ENCODE measurements at places on chromosomes 6 and 20.

DNA sequence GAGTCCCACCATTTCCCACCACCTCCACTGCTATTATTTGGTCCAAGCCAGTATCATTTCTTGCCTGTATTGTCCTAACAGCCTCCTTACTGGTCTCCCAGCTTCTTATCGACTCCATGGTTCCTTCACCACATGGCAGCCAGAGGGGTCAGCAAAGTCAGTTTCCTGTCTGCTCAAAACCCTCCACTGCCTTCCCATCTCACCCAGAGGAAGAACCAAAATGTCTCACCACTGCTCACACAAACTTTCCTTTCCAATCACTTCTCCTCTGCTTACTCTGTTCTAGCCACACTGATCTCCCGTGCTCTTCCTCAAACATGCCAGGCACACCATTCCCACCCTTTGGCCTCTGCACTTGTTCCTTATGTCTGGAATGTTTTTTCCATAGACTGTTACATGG is 39.7 kb downstream of the BCL2L1 start:
- DNase-seq, result no peak

GRCh38 chr6:71727632-71728294 is 158.6 kb upstream of the RIMS1 start:
- no peak for DNase-seq

GRCh38 chr6:143234734-143235133 is 174.0 kb downstream of the AIG1 start:
- DNase-seq, result no peak

- no peak for DNase-seq
These were observed 9.4 kb upstream of the PYGB start for GRCh38 chr20:25238319-25239037.

- no peak for DNase-seq
These were observed 10.7 kb downstream of the TULP4 start for GRCh38 chr6:158322724-158323560.

DNA sequence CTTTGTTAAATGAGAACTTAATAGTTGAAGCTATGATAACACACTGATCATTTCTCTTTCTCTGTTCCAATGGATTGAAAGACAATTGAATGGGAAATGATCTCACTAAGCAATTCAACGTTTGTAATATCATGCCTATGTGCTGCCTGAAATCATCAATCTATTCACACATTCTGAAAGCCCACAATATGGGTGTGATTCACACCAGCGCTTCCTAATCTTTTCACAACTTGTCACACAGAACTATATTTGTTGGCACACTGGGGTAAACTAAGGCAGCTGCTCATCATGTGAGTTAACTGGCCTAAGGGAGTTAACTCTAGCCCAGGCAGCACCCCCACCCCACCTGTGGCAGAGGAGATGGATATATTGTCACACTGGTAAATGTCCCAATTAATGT is 37.1 kb upstream of the UTRN start:
- no peak for DNase-seq

- no peak for DNase-seq
These were observed 81.2 kb downstream of the THBS2 start for GRCh38 chr6:169172456-169172855.

DNA sequence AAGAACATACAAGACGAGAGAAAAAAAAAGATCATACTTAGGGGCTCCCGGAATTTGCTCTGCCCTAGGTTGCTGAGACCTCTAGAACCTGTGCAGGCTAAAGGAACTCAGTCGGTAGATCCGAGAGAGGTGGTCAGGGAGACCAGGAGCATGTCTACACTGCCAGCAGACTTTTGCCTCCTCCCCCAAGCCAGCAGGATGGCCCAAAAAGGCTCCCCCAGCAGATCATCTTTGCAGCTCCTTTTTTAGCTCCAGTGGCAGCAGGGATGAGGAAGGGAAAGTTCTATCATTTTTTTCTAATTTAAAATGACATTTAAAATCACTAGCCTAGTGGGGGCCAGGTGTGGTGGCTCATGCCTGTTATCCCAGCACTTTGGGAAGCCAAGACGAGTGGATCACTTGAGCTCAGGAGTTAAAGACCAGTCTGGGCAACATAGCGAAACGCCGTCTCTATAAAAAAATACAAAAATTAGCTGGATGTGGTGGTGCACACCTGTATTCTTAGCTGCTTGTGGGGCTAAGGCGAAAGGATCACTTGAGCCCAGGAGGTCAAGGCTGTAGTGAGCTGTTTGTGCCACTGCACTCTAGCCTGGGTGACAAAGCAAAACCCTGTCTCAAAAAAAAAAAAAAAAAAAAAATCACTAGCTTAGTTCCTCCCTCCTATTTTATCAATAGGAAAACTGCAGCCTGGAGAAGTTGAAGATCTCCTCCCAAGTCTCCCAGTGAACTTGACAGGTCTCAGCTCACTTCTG is 69.3 kb upstream of the MYL9 start:
- no peak for DNase-seq

DNA sequence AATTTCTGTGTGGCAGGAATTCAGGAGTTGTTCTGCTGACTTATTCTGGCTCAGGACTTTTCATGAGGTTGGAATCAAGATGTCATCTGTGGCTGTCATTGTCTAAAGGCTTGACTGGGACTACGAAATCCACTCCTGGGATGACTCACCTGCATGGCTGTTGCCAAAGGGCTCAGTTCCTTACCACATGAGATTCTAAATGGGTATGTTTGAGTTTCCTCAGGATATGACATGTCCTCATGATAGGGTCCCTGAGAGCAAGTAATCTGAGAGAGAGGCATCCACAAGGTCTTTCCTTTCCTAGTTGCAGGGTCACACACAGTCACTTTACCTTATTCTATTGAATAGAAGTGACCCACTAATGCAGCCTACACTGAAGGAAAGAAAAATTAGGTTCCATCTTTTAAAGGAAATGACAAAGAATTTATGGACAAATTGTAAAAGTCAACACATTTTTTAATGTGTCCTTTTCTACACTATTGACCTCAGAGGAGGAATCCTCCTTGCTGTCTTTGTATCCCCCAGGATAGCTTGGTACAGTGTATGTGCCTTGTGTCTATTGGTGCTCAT is 1025.0 kb upstream of the GJE1 start:
- DNase-seq, result no peak

Data from NCI-H2227 treated with DMSO at 0.1 percent for 48 hours (cell line).